Muscle of arm (tissue), 14 donors: ENCODE measurements at places on chromosomes 1 and 21. TPM values are rescaled to one million over a fixed set of nuclear protein-coding genes. Genes with fewer than 3 reads are reported as not detected.
A peak's percentile ranks its signal among the peaks of the same experiment; 100 is the strongest.

Gene TMEM59
- 127 TPM for polyA plus RNA-seq

Gene SH2D1B
- polyA plus RNA-seq, result 0.22 TPM

Gene TRIM46
- polyA plus RNA-seq, result 0.58 TPM

Gene GJA8
- polyA plus RNA-seq, result not detected

Gene MAP10
- 3.3 TPM for polyA plus RNA-seq

Gene FASLG
- polyA plus RNA-seq, result not detected

Gene ZBTB8B
- 0.08 TPM for polyA plus RNA-seq

Gene AGTRAP
- 19.2 TPM for polyA plus RNA-seq

Gene CRYAA
- polyA plus RNA-seq, result not detected

Gene SLAMF7
- 0.43 TPM for polyA plus RNA-seq

Gene CHRM3
- polyA plus RNA-seq, result 0.69 TPM

Gene SYT11
- 19.5 TPM for polyA plus RNA-seq

Gene ZNHIT6
- polyA plus RNA-seq, result 19.0 TPM

Gene TACSTD2
- polyA plus RNA-seq, result 0.20 TPM

Gene BMP8B
- polyA plus RNA-seq, result 1.2 TPM

Gene FAM72A
- polyA plus RNA-seq, result not detected

Gene OPTC
- not detected for polyA plus RNA-seq

DNA sequence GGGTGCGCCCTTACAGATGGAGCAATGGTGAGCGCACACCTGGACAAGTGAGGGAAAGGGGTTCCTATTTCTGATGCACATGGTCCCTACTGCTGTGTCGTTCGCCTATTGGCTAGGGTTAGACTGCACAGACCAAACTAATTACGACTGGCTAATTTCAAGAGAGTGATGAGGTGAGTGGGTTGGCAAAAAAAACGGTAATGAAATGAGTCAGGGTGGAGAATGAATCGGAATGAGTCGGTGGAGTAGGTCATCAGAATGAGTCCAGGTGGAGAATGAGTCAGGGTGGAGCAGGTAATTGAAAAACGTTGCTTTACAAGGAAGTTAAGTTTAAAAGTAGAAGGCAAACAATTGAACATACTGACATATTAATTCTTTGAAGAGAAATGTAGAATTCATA, 79.8 kb downstream of the WDR4 start:
- no peak for DNase-seq

- no peak for DNase-seq
Observed at GRCh38 chr1:5910666-5911065, 81.6 kb downstream of the NPHP4 start.

- DNase-seq, result no peak
Observed at GRCh38 chr1:44874155-44874554, 31.1 kb upstream of the PTCH2 start.

- no peak for DNase-seq
Observed at GRCh38 chr1:115697619-115698018, 55.8 kb downstream of the VANGL1 start.

GRCh38 chr1:22789356-22789994, 78.8 kb downstream of the EPHB2 start:
- DNase-seq, result no peak

DNA sequence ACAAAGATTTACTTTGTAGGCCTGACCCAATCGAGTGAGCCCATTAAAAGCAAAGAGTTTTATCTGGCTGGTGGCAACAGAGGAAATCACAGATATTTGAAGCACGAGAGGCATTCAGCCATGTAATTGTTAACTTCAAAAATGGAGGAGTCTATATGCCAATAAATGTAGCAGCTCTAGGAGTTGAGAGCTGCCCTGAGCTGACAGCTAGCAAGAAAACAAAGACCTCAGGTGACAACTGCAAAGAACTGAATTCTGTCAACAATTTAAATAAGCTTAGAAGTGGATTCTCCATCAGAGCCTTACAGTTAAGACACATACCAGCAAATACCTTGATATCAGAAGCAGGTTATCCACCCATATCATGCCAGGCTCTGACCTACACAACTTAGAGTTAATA, 463.1 kb upstream of the NEGR1 start:
- DNase-seq, result no peak

GRCh38 chr1:17156108-17156507, 36.9 kb upstream of the PADI2 start:
- DNase-seq, result no peak

- DNase-seq, result no peak
Observed at GRCh38 chr1:110237386-110238152, 27.5 kb downstream of the KCNC4 start.

GRCh38 chr1:205512059-205513045, 7.9 kb downstream of the CDK18 start:
- DNase-seq, result no peak

DNA sequence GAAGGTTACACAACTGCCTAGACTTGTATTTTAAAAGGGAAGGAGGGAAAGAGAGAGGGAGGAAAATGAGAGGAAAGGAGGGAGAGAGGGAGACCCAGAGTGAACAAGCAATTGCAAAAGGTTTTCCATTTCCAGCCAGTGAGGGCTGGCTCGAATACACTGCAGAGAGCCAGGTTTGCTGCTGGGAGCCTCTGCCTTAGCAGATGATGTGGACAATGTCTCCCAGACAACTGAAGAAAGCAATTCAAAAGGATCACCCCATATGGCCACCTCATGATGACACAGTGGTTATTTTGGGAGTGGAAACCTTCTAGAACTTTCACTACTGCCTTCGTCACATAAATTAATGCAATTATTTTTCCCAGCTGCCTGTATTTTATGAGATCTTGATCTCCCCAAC, 86.4 kb downstream of the BCAR3 start:
- DNase-seq, result peak; percentile 76

- DNase-seq, result no peak
Observed at GRCh38 chr1:51523931-51524330, 4.9 kb upstream of the EPS15 start.

- DNase-seq, result peak; percentile 78
Observed at GRCh38 chr1:244796719-244797406, 38.6 kb upstream of the COX20 start.

- DNase-seq, result no peak
Observed at GRCh38 chr1:177410179-177410766, 239.5 kb downstream of the BRINP2 start.

GRCh38 chr1:193013005-193013404, 46.2 kb downstream of the UCHL5 start:
- peak; percentile 41 for DNase-seq

DNA sequence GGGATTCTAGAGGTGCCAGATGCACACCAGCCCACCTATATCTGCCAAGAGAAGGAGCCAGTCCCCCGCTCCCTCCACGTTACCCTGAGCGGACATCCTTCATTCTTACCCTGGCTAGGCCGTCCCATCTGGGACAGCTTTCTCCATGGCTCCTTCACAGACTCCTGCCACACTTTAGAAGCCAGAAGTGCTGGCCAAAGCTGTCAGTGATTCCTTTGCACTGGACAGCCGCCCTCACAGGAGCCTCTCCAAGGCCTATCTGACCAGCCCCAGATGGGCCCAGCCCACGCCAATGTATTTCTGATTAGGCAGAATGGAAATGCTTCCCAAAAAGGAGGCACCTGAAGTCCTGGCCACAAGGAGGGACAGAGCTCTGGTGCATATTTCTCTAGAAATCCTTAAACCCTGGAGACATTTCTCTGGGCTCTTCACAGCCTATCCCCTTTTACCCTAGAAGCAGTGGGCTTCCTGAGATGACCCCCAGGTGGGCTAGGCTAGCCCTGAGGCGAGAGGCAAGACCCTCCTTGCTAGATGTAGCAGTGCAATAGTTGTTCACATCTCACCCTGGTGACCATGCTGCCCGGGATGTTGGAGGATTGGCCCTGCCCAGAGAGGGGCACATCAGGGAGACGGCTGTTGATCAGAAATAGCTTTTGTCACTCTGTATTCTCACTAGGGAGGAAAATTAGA, 44.1 kb downstream of the RASSF5 start:
- DNase-seq, result no peak

GRCh38 chr1:184769241-184769640, 14.6 kb upstream of the EDEM3 start:
- no peak for DNase-seq

- no peak for DNase-seq
Observed at GRCh38 chr21:38080888-38081287, 164.6 kb upstream of the KCNJ6 start.

- DNase-seq, result no peak
Observed at GRCh38 chr21:44522753-44523204, 17.2 kb downstream of the KRTAP10-1 start.

DNA sequence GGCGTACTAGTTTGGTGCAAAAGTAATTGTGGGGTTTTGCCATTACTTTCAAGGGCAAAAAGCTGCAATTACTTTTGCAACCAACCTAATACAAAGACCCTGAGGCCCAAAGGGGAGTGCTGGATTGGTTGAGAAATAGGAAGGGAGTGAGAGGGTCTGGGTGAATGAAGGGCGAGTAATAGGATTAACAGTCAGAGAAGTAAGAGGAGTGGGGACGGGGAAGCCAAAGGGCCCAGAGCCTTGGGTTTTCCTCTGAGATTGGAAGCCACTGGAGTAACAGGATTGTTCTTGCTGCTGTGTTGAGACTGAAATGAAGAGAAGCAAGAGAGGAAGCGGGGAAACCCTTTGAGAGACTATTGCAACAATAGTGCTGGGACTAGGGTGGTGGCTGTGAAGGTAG, 19.0 kb upstream of the PRELP start:
- no peak for DNase-seq

DNA sequence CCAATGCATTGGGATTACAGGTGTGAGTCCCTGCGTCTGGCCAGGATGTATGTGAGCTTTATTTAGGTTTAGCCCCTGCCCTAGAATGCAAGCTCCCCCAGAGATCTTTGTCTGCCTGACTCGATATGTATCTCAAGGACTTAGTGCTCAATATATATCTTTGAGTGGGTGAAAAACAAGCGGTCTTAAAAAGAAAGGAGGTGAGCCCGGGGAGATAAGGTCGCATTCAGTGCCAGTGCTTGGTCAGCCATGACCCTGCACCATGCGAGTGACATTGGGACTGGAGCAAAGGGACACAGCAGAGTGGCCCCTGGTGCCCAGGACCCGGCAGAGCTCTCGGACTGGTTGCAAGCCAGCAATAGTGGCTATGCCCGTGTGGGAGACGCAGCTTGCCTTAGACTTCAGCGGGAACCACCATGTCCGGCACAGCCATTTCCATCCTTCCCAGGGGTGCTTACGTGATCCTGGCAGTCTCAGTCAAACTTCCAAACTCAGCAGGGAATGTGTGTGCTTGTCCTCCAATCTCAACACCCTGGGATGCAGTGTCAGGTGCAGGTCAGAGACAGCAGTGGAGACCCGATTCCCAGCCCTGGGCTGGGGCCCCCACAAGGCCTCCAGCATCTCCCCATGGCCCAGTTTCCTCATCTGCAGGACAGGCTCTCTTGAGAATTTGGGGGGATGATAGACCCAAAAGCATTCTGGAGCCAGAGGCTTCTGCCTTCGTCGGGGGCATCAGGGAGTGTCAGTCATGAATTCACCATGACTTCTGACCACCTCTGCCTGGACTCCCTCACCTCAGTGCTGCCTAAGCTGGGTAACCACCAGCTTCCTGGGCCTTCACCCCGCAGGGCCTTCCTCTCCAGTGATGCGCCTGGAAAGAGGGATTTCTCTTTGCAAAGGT, 1.8 kb downstream of the MX2 start:
- DNase-seq, result no peak

- DNase-seq, result no peak
Observed at GRCh38 chr1:154714638-154715037, 106.7 kb upstream of the ADAR start.
